Endodermal cell (in vitro differentiated cells): ENCODE measurements at places on chromosomes 1 and 21. TPM values are rescaled to one million over a fixed set of nuclear protein-coding genes. Genes with fewer than 3 reads are reported as not detected.

GRCh38 chr1:58815686-58816071, 31.8 kb upstream of the JUN start:
- H3K27me3 ChIP-seq = no peaks in the 10 kb centered on the region
- no peak overlapping the region for H3K27ac ChIP-seq
- peak overlapping the region; percentile 77 for H3K4me3 ChIP-seq
- DNase-seq = peak; percentile 66
- H3K36me3 ChIP-seq = no peaks in the 10 kb centered on the region
- no peaks in the 10 kb centered on the region for H3K4me1 ChIP-seq

DNA sequence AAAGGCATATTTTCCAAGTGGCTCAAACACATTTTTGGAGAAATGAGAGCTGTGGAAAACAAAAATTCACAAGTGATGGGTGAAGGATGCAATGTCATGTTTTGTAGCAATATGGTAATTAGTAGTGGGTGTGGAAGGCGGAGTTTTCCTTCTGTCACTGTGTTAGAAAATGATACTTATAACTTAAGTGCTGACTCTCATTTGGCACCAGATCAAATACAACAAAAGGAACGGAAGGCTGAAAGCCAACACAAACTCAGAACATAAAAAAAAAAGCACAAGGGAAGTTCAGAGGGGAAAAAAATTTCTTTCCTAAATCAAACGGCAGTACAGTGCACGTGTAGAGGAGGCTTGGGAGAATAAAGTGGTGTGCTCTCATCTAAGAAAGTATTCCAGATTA, at the start of gene TNFSF18:
Gene TNFSF18 (minus strand): TSS at position 77 of the 400 bp plus-strand sequence. CDS start 45 bp downstream, at position 32.
- DNase-seq = no peak
- peaks cover 10% of the 10 kb centered on the region for H3K4me1 ChIP-seq
- H3K4me3 ChIP-seq = no peak within 1 kb of the TSS

- no peak overlapping the region for H3K27ac ChIP-seq
- no peak for DNase-seq
- H3K4me3 ChIP-seq = no peak overlapping the region
- no peaks in the 10 kb centered on the region for H3K36me3 ChIP-seq
Observed at GRCh38 chr1:214219902-214220301, 61.1 kb upstream of the SMYD2 start.

- H3K27ac ChIP-seq = no peak overlapping the region
- peaks cover 18% of the 10 kb centered on the region for H3K36me3 ChIP-seq
- H3K4me1 ChIP-seq = peaks cover 7% of the 10 kb centered on the region
- peak; percentile 48 for DNase-seq
- H3K27me3 ChIP-seq = no peaks in the 10 kb centered on the region
Observed at GRCh38 chr1:42942444-42942843, 16.2 kb downstream of the SLC2A1 start.

DNA sequence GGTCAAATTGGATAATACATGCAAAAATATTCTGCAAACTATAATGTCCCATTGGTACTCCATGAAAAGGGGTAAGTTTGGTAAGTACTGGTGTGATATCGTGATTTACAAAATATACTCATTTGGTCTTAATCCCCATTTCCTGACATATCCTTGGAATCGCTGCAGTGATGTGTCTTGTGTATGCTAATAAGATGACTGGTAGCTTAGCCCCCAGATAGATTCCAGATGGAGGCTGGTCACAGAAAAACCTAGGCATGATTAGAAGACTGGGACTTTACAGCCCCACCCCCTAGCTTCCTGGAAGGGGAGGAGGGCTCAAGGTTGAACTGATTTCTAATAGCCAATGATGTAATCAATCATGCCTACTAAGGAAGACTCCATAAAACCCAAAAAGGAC, 3.0 kb downstream of the VAMP4 start:
- H3K4me1 ChIP-seq = no peaks in the 10 kb centered on the region
- peaks cover 12% of the 10 kb centered on the region for H3K36me3 ChIP-seq
- no peak for DNase-seq

DNA sequence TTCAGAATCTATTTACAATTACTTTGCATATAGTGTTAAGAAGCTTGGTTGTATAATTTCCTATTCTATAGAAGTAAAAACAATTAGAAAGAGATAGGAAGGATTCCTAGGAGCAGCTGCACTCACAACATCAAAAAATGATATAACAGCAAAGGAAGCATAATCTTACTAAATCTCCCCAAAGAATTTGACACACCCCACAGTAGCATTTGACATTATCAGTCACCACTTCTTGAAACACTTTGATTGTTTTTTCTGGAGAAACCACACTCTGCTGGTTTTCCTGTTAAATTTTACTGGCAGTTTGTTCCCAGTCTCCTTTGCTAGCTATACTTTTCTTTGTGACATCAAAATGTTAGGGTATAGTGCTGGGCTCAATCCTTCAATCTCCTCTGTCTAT, 100.8 kb upstream of the KIAA1614 start:
- peaks cover 20% of the 10 kb centered on the region for H3K36me3 ChIP-seq
- H3K27ac ChIP-seq = no peak overlapping the region
- H3K4me1 ChIP-seq = no peaks in the 10 kb centered on the region
- no peak overlapping the region for H3K4me3 ChIP-seq

BEND5 gene
- total RNA-seq = 5.3 to 50.0 TPM (median 6.1 TPM) in 3 replicates

- no peaks in the 10 kb centered on the region for H3K4me1 ChIP-seq
- DNase-seq = peak; percentile 52
- no peaks in the 10 kb centered on the region for H3K36me3 ChIP-seq
Observed at GRCh38 chr1:207152792-207153468, 48.9 kb downstream of the C4BPA start.

GRCh38 chr1:2405588-2406295, 6.6 kb downstream of the PEX10 start:
- H3K36me3 ChIP-seq = peaks cover 42% of the 10 kb centered on the region
- H3K27me3 ChIP-seq = no peaks in the 10 kb centered on the region
- H3K27ac ChIP-seq = no peak overlapping the region
- DNase-seq = no peak
- no peak overlapping the region for H3K4me3 ChIP-seq
- no peaks in the 10 kb centered on the region for H3K4me1 ChIP-seq

DNA sequence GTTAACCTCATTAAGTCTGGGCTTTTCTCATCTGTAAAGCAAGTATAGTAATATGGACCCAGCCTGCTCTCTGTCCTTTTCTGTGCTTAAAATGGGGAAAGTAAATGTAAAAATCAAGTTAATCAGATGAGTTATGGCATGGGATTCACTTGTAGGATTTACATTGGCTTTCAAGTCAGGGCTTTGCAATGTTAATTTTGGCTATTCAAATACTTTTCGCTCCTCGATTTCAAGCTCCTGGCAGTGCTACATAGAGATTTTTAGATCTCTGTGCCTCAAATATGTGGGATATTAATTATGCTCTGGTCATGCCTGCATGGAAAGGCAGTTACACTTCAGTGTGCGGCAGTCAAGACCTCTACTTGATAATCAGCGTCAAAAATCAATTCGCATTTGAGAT, 709.8 kb downstream of the LTN1 start:
- no peak overlapping the region for H3K4me3 ChIP-seq
- no peak for DNase-seq
- no peaks in the 10 kb centered on the region for H3K36me3 ChIP-seq
- H3K27ac ChIP-seq = no peak overlapping the region
- no peaks in the 10 kb centered on the region for H3K27me3 ChIP-seq

- H3K4me3 ChIP-seq = no peak overlapping the region
- no peak for DNase-seq
- H3K27me3 ChIP-seq = no peaks in the 10 kb centered on the region
- no peaks in the 10 kb centered on the region for H3K36me3 ChIP-seq
- no peaks in the 10 kb centered on the region for H3K4me1 ChIP-seq
Observed at GRCh38 chr21:29416268-29416667, 117.5 kb downstream of the BACH1 start.

DNA sequence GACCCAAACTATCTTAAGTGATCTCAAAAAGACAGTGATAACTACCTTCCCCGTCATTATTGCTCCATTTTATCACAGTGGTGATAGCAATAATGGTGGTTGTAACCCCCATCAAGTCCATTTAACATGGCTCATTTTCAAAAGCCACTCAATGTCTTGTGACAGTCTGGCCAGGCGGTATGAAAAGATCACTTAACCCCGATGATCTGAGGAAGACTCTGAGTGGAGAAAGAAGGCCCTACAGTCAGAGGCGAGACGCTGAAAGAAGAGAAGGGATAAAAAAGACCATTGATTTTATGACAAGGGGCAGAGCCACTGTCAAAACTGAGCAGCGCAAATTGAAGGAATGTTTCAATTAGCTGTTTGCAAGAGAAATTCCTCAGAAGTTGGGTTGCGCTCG, 417.2 kb upstream of the PBX1 start:
- DNase-seq = no peak
- no peaks in the 10 kb centered on the region for H3K4me1 ChIP-seq
- no peaks in the 10 kb centered on the region for H3K36me3 ChIP-seq
- H3K4me3 ChIP-seq = no peak overlapping the region

GRCh38 chr1:51313268-51313852, 17.0 kb downstream of the TTC39A start:
- DNase-seq = peak; percentile 84
- H3K27ac ChIP-seq = no peak overlapping the region
- H3K27me3 ChIP-seq = no peaks in the 10 kb centered on the region
- no peak overlapping the region for H3K4me3 ChIP-seq
- H3K36me3 ChIP-seq = no peaks in the 10 kb centered on the region

DNA sequence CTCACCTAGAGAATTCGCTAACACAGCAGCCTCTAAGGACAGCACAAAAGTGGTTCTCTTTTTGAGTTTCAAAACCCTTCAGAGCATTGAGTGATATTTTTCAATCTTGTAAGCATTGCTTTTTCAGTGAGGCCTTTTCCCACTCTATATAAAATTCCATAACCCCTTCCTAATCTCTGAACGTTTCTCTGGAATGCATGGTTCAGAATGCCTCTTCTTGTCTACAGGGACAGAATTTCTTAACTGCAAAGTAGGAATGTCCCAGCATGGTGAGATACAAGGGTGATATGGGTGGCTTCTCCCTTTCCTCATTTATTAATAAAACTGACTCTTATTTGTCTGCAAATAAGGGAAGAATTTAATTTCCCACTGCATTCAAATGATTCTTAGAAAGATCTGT, 377.9 kb downstream of the LTN1 start:
- H3K4me3 ChIP-seq = no peak overlapping the region
- no peak overlapping the region for H3K27ac ChIP-seq
- DNase-seq = no peak
- no peaks in the 10 kb centered on the region for H3K36me3 ChIP-seq

DNA sequence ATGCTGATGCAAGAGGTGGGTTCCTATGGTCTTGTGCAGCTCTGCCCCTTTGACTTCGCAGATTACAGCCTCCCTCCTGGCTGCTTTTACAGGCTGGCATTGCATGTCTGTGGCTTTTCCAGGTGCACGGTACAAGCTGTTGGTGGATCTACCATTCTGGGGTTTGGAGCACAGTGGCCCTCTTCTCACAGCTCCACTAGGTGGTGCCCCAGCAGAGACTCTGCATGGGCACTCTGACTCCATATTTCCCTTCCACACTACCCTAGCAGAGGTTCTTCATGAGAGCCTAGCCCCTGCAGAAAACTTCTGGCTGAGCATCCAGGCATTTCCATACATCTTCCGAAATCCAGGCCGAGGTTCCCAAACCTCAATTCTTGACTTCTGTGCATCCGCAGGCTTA, 989.0 kb downstream of the PLA2G4A start:
- H3K27me3 ChIP-seq = no peaks in the 10 kb centered on the region
- no peak for DNase-seq
- H3K4me1 ChIP-seq = no peaks in the 10 kb centered on the region
- H3K27ac ChIP-seq = no peak overlapping the region
- H3K36me3 ChIP-seq = no peaks in the 10 kb centered on the region

GRCh38 chr1:194171596-194171995, 985.2 kb upstream of the B3GALT2 start:
- DNase-seq = no peak
- H3K27ac ChIP-seq = no peak overlapping the region
- H3K4me1 ChIP-seq = no peaks in the 10 kb centered on the region
- no peaks in the 10 kb centered on the region for H3K36me3 ChIP-seq

ELAPOR1 gene
- total RNA-seq = 0.27 and 0.48 TPM in 2 replicates

ERG gene
- total RNA-seq = 0.34 TPM in 1 of 2 replicates, not detected in the other

GRCh38 chr1:174964261-174964971, 35.3 kb upstream of the CACYBP start:
- H3K4me1 ChIP-seq = peaks cover 16% of the 10 kb centered on the region
- DNase-seq = no peak
- H3K27ac ChIP-seq = no peak overlapping the region
- no peaks in the 10 kb centered on the region for H3K36me3 ChIP-seq

- peaks cover 36% of the 10 kb centered on the region for H3K4me1 ChIP-seq
- H3K36me3 ChIP-seq = no peaks in the 10 kb centered on the region
- no peaks in the 10 kb centered on the region for H3K27me3 ChIP-seq
- H3K27ac ChIP-seq = no peak overlapping the region
- H3K4me3 ChIP-seq = no peak overlapping the region
Observed at GRCh38 chr1:21339356-21340229, 49.3 kb upstream of the ECE1 start.

GBP5 gene
- total RNA-seq = not detected in 3 replicates

- no peak overlapping the region for H3K4me3 ChIP-seq
- no peaks in the 10 kb centered on the region for H3K36me3 ChIP-seq
- no peaks in the 10 kb centered on the region for H3K27me3 ChIP-seq
- no peak for DNase-seq
Observed at GRCh38 chr1:246182149-246182851, 324.8 kb downstream of the SMYD3 start.

FCRL5 gene
- not detected in 3 replicates for total RNA-seq

SLC6A9 gene
- total RNA-seq = 10.5 and 11.4 TPM in 2 replicates

TMEM82 gene
- total RNA-seq = 0.46 and 0.54 TPM in 2 replicates

- no peaks in the 10 kb centered on the region for H3K4me1 ChIP-seq
- H3K36me3 ChIP-seq = no peaks in the 10 kb centered on the region
- no peak overlapping the region for H3K27ac ChIP-seq
- H3K4me3 ChIP-seq = no peak overlapping the region
- DNase-seq = no peak
Observed at GRCh38 chr1:98145655-98146054, 224.8 kb upstream of the DPYD start.

ZNF695 gene
- 16.0 to 25.2 TPM (median 22.6 TPM) in 3 replicates for total RNA-seq

PLXNA2 gene
- total RNA-seq = 76.6 and 86.1 TPM in 2 replicates

GRCh38 chr1:182698971-182699370, 14.6 kb upstream of the RGS8 start:
- no peak overlapping the region for H3K4me3 ChIP-seq
- no peak for DNase-seq
- H3K4me1 ChIP-seq = peaks cover 11% of the 10 kb centered on the region
- H3K27me3 ChIP-seq = peaks cover 22% of the 10 kb centered on the region

DNA sequence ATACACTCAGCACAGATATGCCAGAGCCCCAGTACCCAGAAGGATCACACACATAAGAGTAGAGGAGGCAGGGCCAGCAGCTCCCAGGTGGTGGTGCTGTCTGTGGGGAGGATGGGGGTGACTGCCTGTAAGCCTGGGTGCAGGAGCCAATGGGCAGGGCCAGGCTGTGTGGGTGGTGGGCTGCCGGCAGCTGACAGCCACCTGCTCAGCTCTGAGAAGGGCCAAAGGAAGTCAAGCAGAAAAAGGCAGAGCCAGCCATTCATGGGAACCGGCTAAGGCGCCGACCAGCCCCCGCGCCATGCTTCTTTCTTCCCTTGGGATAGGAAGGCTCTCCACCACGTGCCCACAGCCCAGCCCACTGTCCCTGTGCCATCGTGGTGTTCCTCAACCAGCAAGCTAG, 14.1 kb downstream of the PIK3C2B start:
- DNase-seq = no peak
- no peaks in the 10 kb centered on the region for H3K36me3 ChIP-seq
- H3K27ac ChIP-seq = no peak overlapping the region
- no peak overlapping the region for H3K4me3 ChIP-seq
- H3K27me3 ChIP-seq = no peaks in the 10 kb centered on the region

- H3K27ac ChIP-seq = peak overlapping the region; percentile 30
- peaks cover 9% of the 10 kb centered on the region for H3K4me1 ChIP-seq
- no peak overlapping the region for H3K4me3 ChIP-seq
- H3K27me3 ChIP-seq = no peaks in the 10 kb centered on the region
- H3K36me3 ChIP-seq = no peaks in the 10 kb centered on the region
Observed at GRCh38 chr1:154843636-154844296, 26.3 kb downstream of the KCNN3 start.

CSF3R gene
- total RNA-seq = 1.1 to 1.9 TPM (median 1.5 TPM) in 3 replicates

- no peaks in the 10 kb centered on the region for H3K36me3 ChIP-seq
- H3K4me1 ChIP-seq = peaks cover 2% of the 10 kb centered on the region
- no peak for DNase-seq
Observed at GRCh38 chr1:246077476-246077875, 429.6 kb downstream of the SMYD3 start.

YTHDF2 gene
- 50.9 to 122 TPM (median 113 TPM) in 3 replicates for total RNA-seq
